ENCODE measurements at places on chromosomes 16 and 17.

DNA sequence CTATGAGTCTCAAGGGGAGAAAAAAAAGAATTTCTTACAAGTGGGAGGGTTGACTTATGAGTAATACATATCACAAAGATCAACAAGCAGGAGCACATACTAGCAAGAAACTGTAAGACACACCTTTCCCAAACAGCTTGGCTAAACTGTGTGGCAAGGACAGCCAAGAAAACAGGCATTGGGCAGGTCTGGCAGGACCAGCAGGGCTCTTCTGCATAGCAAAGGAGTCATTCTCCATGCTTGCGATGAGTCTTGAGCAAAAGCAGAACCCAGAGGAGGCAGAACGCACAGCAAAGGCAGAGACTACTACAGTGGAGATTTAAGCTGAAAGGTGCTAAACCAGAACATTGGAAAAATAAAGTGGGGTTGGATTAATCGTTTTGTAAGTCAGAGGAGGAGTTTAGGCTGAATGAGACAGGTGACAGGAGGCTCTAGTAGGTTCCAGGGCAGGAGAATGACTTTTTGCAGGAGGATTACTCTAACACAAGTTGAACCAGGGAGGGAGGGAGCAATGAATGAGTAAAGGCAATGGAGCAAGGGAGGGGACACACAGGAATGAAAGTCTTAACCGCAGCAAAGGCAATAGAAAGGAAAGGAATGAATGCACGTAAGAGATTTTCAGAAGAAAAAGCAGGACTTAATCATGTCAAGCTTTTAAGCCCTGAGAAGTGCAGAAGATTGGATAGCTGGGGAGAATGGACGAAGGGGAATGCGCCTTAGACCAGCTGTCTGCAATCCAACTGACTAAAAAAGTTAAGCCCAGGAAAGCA lies 2.7 kb downstream of the N4BP1 start:
- peak; percentile 89 for DNase-seq

DNA sequence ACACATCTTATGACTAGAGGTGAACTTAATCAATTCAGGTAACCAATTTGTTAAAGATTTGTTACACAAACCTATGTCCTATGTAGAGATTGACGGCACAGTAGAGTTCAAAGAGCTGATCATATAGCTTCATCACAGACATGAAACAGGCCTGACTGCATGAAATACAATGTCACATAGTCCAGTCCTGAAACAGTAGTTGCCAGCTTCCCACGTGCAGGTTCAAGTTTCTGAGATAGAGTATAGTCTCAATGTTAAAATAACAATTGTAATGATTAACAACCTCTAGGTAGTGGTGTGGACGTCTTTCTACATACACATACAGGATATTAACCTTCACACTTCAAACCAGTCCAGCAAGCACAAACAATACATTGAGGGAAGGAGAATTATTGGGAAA lies 640.7 kb upstream of the SOX9 start:
- DNase-seq, result no peak

DNA sequence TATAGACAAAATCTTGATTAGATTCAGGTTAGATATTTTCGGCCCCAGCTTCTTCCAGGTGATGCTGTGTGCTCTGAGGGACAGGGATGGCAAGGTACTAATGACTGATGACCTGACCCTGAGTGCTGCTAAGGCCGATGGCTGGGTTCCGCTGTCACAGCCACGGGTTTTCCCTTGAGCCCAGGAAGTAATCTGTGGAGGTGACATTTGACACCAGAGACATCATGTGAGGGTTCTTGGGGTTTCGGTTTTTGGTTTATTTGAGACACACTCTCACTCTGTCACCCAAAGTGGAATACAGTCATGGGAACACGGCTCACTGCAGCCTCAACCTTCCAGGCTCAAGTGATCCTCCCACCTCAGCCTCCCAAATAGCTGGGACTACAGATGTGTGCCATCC lies 9.8 kb downstream of the OTOP3 start:
- no peak for DNase-seq

- DNase-seq, result no peak
These were observed at the start of gene NGFR for GRCh38 chr17:49494986-49495841. TSS of gene NGFR (plus strand) at chr17:49495293. CDS start at chr17:49495418, 125 bp downstream.

Measured in astrocyte (in vitro differentiated cells and primary cell).